ENCODE measurements at places on chromosomes 4 and X.

DNA sequence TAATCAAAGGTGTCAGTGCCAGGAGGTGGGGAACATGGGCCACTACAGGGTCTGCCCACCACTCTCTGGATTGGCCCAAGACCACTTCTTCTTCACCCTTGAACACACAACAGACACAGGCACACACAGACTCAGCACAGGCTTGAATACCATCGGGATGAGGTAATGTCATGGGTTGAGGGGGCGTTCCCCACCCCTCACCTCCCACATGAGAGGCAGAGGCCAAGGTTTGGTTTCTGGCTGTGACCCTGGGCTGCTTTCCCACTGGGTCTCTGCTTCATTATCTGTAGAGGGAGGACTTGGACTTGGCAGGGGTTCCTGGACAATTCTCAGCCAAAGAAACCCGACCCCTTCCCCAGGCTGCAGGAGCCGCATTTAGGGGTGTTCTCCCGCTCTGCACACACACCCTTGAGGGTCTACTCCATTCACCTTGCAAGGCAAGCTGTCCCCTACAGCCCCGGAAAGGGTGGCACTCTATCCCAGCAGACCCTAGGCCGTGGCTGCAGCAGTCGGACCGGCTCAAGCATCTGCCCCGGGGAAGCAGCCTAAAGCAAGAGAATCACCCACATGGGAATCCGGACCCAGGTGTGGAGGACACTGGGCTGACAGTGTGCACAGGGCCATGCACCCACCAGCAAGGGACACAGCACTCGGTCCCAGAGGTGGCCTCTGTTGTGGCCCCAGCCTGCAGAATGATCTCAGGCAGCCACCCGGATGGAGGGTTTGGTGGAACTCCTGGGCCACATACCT lies 62.4 kb downstream of the TRMT44 start:
- no peak for DNase-seq

DNA sequence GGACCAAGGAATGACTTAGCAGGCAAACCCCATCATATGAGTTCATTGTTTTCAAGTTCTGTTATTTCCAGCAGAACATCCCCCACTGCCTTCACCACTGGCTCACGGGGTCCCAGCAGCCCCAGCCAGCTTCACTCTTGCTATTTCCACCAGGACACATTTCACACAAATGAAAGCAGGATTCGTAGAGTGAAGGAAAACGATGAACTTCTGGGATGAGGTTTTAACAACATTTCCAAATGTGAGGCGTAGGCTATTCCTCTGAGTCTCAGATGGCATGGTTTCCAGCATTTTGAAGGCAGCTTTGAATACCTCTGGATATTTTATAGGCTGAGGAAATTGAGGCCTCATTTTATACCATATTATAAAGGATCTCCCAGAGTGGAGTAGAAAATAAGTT lies 32.9 kb upstream of the EGFL6 start:
- no peak for DNase-seq

GRCh38 chrX:108285356-108285755 lies 152.9 kb downstream of the COL4A6 start:
- no peak for DNase-seq

DNA sequence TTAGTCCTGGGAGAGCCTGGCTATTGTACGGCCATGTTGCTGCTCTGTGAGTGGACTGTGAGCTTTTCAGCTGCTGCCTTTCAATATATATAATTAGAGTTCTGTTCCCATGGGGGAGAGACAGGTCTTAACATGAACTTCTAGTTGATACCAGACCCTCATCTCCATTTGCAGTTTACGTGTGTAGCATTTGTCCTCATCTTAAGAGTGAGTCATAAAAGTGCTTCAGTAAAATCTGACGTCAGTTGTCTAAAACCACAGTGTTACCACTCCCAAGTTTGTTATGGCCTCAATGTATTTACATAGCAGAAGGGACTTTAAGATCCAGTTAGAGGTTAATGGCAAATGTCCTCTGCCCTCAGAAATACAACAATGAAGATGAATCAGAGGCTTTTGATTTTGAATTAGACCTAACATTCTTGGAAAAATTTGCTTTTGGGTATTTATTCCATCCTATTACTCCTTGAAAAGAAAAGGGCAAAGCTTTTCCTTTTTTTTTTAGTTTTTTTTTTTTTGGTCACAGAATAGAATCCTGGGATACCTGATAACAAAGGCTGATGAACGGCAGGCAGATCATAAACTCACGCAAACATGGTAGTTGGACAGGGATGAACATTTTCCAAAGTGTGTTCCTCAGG lies 38.6 kb downstream of the PHOX2B start:
- no peak for DNase-seq

DNA sequence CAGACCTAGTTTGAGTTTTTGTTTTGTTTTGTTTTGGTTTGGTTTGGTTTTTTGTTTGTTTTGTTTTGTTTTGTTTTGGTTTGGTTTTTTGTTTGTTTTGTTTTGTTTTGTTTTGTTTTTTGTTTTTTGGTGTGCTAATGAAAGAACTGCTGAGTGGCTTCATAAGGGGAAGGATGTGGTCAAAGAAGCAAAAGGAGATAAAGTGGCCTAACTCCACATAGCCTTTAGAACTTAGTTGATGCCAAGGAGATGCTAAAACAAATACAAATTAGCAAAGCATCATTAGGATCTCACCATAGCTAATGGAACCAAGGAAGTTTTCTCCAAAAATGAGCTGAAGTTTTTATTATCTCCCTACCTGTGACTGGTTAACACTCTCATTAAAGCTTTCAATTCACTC lies 44.6 kb upstream of the TMEM164 start:
- no peak for DNase-seq

DNA sequence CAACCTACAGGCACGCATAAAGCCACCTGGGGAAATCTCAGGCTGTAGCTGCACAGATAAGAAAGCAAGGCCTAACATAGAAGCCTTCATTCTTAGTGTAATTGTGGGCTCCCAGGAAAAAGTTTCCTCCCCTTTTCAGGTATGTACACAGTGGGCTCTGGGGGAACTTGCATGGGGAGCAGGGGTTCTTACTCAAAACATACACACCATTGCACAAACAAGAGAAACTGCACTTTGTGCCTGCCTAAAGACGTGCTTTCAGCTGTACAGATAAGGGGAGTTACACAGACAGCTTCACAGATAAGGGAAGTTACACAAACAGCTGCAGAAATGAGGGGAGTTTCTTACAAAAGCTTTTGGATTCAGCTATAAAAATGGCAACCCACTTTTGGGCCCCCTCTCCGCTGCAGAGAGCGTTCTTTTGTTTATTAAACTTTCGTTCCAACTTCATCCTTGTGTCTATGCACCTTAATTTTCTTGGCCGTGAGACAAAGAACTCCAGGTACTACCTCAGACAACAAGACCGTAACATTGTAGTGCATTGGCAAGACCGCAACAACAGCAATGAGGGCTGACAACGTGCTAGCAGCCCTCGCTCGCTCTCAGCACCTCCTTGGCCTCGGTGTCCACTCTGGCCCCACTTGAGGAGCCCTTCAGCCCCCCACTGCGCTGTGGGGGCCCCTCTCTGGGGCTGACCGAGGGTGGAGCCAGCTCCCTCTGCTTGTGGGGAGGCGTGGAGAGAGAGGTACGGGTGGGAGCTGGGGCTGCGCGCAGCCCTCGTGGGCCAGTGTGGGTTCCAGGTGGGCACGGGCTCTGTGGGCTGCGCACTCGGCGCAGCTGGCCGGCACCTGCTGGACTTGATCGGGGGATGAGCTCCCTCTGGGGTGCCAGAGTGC lies 317.5 kb downstream of the RAPGEF2 start:
- no peak for DNase-seq

DNA sequence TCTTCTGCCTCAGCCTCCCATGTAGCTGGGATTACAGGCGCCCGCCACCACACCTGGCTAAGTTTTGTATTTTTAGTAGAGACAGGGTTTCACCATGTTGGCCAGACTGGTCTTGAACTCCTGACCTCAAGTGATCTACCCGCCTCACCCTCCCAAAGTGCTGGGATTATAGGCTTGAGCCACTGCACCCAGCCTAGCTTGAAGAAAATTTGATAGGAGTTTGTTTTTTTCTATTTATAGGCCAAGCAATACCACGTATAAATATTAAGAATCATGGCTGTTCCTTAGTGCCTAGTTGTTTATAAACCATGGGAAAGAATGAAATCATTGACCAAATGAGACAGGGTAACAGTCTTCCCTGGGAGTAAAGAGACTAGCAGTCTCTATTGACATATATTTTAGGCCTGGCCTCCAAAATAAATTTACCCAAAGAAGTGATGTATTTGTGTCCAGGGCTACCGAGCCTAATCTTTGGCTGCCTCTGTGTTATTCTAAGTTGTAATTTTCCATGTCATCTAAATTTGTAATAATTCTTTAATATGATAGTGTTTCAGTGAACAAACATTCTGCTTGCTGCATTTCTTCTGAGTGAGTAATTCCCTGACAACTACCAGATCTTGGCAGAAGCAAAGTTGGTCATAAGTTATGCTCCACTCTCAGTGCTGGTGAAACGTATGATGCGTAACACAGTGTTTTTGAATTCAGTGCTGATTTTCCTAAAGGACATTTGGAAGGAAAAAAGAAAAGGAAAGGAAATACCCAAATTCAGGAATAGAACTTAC lies 10.3 kb downstream of the PKD2 start:
- DNase-seq, result peak; percentile 14

GRCh38 chr4:26566133-26566532 lies 17.8 kb upstream of the TBC1D19 start:
- DNase-seq, result no peak

DNA sequence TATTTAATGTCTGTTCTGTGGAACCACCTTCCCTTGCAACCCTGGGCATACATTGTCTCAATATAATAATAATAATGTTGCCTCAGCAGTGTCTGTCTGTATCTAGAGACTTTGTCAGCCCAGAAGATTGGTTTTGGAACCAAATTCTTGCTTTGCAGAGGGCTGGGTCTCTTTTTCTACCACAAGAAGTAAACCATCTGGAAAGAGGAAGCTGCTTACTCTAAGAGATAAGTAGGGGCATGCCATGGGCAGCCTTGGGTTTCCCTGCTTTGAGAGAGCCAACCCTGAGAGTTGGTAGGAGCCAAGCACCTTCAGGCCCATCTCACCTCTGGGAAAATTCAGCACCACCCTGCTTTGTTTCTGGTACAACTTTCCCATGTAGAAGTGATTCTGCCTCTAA lies 27.0 kb downstream of the TMEM31 start:
- no peak for DNase-seq

DNA sequence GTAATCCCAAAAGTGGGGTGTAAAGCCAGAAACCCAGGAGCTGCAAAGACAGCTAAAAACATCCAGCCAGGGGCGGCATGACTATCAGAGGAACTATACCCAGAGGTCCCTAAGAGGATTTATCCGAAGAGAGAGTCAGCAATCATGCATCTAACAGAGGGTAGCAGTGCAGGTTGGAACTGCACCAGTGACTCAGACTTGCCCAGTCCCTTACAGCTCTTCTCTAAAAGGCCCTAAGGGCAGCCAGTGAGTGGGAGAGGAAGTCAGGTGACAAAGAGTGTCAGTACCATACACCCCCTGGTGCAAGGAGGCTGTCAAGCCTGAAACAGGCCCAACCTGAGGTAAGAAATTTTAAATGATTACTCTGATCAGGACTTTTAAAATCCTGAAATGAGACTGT lies 88.1 kb downstream of the CAMK2D start:
- DNase-seq, result no peak

DNA sequence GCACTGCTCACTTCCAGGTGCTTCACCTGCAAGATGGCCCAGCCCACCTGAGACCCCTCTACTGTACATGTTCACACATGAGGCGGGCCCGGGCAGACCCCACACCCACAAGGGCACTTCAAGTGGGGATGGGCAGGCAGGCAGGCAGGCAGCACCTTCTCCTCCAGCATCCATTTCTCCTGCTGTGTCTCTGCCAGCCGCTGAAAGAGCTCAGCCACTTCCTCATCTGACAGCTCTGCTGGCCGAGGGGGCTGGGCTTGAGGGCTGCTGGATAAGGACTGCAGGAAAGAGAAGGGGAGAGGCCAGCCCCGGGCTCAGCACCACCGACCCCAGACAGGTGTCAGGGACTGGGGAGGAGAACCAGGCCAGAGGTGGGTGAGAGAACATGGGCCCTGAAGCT lies 4.4 kb upstream of the KCND1 start:
- no peak for DNase-seq

DNA sequence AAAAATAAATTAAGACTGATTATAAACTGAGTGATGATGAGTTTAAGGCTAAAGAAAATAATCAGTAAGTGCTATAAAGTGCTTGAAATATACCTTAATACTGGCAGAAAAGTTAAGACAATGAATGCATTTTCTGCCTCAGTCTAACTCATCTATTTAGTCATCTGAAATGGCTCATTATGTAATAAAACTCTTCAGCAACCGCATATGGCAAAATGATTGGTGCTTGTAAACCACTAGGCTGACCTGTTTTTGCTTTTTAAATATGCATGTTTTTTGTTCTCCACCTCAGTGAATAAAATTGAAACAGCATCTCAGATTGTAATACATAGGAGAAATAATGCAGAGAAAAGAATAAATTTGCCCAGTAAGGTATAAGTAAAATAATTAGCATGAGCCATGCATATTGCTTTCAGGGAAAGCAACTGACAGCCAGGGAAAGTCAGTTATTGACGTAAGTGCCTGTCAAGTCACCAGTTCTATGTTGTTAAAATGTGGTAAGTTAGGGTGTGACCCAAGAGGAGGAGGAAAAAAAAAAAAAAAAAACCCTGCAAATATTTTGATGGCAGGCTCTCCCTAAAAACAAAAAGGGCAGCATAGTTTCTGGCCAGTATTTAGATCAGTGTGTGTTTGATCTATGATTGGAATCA lies 167.5 kb downstream of the PALLD start:
- DNase-seq, result no peak

DNA sequence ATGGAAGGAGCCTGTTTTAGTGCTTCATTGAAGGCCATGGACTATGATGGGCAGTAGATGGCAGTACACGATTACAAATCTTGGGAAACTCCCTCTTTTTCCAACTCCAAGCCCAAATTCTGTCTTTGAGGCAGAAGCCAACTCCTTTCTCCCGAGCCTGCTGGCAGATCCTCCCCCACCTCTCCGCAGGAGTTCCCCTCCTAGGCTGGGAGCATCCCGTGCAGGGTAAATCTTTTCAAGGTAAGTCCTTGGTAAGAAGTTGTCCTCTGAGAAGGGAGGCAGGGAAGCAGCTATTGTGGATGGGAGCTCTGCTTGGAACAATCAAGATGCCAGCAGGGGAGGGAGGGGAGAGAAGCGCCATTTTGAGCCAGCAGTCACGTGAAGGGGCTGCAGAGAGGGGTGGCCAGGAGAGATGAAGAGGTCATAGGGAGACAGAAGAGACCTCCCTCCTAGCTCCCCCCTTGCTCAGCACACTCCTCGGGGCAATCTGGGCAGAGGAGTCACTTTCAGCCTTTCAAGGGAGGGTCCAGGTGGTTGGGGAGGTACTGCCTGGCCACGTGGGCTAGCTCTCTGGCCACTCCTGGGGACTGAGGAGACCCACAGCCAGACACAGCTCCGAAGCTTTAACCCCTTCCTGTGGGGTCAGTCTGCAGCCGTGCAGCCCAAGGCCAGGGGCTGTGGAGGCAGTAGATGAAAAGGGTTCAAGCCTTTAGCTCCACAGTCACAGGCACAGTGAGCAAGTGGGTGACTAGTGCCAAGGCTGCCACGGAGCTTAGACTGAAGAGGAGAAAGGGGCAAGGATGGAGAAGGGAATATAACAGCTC lies 9.6 kb downstream of the CC2D2A start:
- peak; percentile 81 for DNase-seq

Measured in NCI-H446 treated with DMSO at 0.1 percent for 48 hours (cell line).